Iris pigment epithelial cell (primary cell): ENCODE measurements at places on chromosomes 6 and 20.
A peak's percentile ranks its signal among the peaks of the same experiment; 100 is the strongest.

- no peak for DNase-seq
Measured at GRCh38 chr20:32858189-32858588, 534 bp upstream of the EFCAB8 start.

DNA sequence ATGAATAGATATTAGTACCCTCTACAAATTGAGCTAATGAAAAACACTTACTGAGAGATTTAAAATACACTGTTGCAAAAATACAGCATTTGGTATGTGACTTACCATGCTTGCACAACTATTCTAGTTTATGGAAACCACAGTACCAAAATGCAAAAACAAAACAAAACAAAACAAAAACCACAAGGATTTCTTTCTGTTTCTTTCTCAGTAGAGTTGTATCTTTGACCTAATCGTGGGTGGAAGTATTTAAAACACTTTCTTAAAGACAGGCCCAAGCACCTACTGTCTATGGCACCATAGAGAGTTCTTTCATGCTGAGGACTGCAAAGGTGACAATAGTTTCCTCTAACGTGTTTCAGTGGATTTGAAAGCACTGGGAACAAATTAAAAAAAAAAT lies 95.3 kb upstream of the C6orf118 start:
- DNase-seq, result no peak

- DNase-seq, result peak; percentile 59
Measured at GRCh38 chr20:41032271-41032670, 3.6 kb downstream of the TOP1 start.

- DNase-seq, result no peak
Measured at GRCh38 chr6:17672064-17672718, 34.5 kb downstream of the NUP153 start.

- DNase-seq, result peak; percentile 23
Measured at GRCh38 chr20:47392721-47393073, 36.2 kb upstream of the ZMYND8 start.

- DNase-seq, result no peak
Measured at GRCh38 chr20:24468401-24469115, 871 bp upstream of the SYNDIG1 start.

DNA sequence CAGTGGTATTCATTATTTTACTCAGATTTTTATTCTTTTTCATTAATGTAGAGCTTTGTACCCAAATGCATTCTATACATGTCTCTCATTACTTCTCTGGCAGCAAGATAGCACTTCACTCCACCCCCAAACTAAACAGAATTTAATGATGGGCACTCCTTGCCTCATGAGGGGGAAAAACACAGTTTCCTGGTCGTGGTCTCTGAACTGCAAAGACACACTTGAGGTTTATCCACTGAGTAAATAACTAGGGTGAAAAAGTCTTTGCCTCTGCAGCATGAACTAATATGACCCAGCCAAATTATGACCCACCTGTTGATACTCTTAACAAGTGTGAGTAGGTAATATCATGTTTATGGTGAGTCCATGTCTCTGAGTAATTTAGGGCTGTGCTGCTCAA lies 785.2 kb upstream of the FLRT3 start:
- DNase-seq, result no peak

DNA sequence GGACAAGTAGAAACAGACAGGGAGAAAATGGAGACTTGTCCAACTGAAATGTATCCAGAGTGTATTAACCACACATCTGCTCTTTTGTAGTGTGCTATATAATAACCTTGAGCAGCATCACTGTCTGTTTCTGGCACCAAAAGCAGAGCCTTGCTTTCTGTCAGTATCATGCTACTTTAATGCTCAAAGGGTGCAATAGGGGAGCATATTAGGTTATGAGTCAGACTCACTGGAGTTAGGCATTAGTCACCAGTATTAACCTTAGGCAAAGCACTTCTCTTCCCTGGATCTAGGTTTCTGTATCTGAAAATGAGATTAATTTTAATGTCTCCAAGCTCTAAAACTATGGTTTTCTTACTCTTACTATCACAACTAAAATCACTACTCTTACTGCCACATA lies 280.1 kb downstream of the TFAP2B start:
- peak; percentile 79 for DNase-seq

- no peak for DNase-seq
Measured at GRCh38 chr20:44050925-44051660, 135.9 kb downstream of the JPH2 start.

DNA sequence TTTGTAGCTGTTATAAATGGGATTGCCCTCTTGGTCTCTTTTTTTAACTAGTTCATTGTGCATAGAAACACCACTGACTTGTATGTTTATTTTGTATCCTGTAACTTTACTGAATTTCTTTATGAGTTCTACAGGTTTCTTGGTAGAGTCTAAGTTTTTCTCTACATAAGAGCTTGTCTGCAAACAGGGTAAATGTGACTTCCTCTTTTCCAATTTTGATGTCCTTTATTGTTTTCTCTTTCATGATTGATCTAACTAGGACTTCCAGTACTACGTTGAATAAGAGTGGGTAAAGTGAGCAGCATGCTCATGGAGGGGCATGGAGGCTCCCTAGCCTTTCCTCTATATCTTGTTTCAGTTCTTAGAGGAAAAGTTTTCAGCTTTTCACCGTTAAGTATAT lies 3.0 kb upstream of the WFDC10A start:
- no peak for DNase-seq

DNA sequence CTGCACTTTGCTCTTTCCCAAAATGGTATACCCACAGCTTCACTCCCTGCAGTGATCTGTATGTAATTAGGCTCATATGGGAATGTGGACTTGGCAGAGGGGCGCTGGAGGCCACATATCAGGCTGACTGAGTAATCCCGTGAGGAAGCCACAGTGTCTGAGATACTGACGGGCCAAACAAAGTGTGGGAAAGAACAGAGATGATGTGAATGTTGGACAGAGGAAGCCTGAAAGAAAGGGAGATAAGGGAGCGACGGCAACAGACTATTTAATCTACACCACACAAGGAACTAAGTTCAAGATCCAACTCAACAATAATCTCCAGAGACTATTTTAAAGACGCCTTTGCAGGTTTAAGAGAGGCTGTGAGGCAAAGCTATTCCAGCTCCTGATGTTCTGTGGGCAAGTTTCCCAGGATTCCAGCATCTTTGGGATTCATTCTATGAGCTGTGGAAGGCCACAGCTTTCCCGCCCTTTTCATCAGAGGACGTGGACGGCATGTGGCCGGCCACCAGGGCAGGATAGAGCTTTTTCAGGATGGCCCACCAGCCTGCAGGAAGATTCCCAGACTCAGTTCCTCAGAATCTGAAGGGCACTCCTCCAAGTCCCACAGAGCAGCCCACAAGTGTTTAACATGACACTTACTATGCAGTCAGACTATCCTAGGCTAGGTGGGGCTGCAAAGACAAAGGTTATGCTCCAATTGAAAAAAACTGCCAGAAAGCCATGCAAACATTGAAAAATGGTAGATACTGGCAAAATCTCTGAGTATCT lies 237.5 kb downstream of the ATXN1 start:
- peak; percentile 97 for DNase-seq

DNA sequence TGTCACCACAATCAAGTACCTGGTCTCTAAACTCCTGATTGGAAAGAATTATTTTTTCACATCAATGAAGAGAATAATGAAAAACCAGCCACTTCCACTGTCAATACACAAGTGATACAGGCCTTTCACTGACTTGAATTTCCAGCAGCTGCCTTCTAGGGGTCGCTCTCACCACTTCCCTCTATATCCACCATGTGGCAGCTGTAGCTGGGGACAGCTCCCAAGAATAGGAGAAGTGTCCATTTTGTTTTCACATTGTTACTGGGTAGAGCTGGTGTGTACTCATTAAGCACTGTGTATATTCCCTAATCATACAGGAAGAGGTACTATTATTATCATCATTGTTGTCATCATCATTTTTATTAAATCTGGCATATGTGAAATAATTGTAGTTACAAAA lies 438.4 kb upstream of the SPTLC3 start:
- DNase-seq, result peak; percentile 1

- peak; percentile 70 for DNase-seq
Measured at GRCh38 chr6:22765015-22765414, 195.6 kb downstream of the HDGFL1 start.

DNA sequence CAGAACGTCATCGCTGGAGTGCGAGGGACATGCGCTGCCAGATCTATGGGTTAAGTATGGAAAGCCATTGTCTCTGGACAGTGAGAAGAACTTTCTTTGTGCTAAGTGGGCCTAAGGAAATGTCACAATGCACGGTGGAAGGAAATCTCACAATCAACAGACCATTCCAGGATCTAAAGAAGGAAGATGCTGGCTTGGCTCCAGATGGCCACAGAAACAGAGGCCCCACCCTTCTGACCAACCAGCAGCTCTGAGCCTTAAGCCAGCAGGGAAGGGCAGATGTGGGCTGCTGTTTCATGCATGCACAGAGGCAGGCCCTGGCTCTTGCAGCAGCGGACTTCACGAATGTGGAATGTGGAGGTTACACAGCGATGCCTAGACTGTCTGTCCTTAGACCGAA lies 156.3 kb downstream of the SOBP start:
- DNase-seq, result no peak

DNA sequence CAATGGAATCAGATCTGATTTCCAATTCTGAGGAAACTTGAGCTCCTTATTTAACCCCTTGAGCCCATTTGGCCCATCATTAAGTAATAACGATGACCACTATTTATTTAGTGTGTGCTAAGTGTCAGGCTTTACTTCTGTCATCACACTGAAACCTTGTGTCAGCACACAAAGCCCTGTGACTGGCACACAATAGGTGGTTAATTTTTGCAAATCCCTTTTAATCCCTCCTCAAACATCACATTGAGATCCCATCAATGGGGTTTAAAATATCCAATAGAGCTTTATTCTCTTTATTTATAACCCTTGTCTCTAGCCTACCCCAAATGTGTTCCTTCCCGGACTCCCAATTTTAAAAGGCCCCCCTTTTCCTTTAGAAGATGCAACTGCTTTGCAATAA lies 656.8 kb upstream of the CHD6 start:
- no peak for DNase-seq

DNA sequence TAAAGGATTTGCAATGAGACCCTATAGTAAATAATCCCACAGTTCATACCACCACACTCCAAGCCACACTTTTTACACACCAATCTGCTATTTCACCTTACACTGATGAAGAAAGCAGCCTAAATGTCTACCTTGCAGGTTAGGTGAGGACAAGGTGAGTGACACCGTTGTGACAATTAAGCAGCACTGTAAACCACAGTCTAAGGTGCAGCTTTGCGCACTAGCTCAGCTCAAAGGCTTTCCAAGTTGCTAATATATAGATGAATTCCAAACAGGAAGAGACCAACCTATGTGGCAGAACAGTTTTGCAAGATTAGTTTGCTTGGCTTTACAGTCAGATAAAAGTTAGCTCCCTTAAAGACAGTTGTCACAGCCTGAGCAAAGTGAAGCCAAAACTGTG lies 429.5 kb upstream of the MARCKS start:
- no peak for DNase-seq

DNA sequence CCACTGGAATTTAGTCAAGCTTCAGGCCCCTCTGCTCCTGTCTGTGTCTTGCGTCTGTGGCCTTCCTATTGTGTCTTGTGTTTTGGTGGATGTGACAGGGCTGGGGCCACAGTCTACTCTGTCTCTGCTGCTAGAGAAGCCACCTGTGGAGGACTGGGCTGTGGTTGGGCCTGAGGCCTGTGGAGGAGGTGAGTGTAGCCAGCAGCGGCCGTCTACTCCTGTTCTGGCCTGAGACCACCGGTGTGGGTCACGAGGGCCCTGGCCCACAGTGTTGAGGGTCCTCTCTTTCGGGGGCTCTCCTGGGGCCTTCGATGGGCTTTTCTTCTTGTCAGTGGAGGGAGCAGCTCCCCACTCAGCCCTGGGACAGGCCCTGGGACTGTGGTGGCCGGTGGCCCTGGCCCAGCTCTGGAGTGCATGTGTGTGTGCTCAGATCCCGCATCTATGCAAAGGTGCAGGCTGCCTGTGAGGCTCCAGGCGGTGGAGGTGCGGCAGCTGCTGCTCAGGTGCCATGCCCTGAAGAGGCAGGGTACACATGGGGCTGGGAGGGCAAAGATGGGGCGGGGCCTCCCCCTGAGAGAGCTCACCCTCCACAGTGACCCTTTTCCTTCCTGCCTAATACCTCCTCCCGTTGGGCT lies 20.8 kb downstream of the SDCBP2 start:
- DNase-seq, result no peak

DNA sequence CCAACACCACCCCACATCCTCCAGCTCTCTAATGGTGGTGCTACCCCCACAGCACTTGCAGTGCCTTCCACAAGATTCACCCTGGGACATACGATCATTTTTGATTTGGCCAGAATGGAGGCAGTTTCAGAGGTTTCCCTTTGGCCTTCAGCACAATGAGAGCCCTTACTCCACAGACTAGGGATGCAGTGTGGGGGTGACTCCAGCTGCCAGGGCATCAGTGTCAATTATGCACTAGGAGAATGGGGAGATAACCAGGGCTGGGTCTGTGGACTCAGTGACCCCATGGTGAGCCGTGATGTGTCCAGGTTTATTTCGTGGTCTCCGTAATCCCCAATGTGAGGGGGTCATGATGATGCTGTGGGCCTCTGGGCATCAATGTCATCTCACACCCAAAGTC lies 31.5 kb upstream of the MICB start:
- DNase-seq, result no peak

DNA sequence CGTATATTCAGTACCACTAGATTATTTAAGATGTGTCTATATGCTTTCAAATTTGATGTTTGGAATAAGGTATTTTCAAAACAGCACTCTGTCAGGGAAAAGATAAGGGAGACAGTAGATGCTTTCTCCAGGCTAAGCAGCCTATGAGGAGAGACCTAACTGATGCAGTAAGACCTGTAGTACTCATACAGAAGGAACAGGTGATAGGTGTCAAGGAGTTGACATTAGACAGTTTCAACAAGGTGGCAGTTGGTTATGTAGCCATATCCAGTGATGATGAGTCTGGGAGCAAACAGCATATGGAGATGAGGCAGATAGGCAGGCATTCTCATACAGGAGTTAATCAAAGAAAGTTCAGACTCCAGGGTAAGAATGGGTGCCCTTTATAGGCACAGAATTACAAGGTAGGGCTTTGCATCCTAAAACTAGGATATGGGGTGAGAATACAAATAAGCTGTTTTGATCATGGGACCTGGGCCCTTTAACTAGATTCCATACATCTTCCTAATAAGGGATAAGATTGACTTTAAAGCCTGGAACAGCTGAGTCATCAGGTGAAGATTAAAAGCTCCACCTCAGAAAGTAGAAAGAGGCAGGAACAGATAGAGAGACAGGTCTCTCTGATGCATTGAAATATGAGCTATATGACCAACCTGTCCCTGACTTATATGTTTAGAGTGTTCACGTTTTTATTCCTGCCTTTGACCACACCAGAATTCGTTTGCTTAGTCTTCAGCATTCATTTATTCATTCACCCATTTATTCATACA lies 7.9 kb downstream of the RSPH4A start:
- DNase-seq, result peak; percentile 28
